ENCODE measurements at places on chromosomes 16 and 17. TPM values are rescaled to one million over a fixed set of nuclear protein-coding genes. Genes with fewer than 3 reads are reported as not detected.

- H3K27ac ChIP-seq = no peak overlapping the region
- DNase-seq = no peak
- H3K36me3 ChIP-seq = no peaks in the 10 kb centered on the region
Observed at GRCh38 chr17:17549732-17550366, 41.7 kb downstream of the PEMT start.

TSC2 gene
- 123 TPM for total RNA-seq

- H3K27me3 ChIP-seq = no peaks in the 10 kb centered on the region
- peak overlapping the region; percentile 95 for H3K27ac ChIP-seq
- no peak for DNase-seq
- peaks cover 15% of the 10 kb centered on the region for H3K36me3 ChIP-seq
- H3K4me3 ChIP-seq = peak overlapping the region; percentile 95
- H3K4me1 ChIP-seq = peaks cover 40% of the 10 kb centered on the region
Observed at GRCh38 chr17:81870131-81870980, 781 bp downstream of the ARHGDIA start.

CLEC19A gene
- total RNA-seq = not detected

RHOT1 gene
- 47.0 TPM for total RNA-seq

CDH3 gene
- not detected for total RNA-seq

GRCh38 chr17:69062860-69063581, 2.3 kb upstream of the ABCA9 start:
- no peaks in the 10 kb centered on the region for H3K4me1 ChIP-seq
- H3K4me3 ChIP-seq = no peak overlapping the region
- no peaks in the 10 kb centered on the region for H3K27me3 ChIP-seq
- no peak for DNase-seq

GRCh38 chr17:7380321-7380720, 568 bp upstream of the TNK1 start:
- peaks cover 34% of the 10 kb centered on the region for H3K4me1 ChIP-seq
- H3K4me3 ChIP-seq = peak overlapping the region; percentile 66
- no peaks in the 10 kb centered on the region for H3K36me3 ChIP-seq
- H3K27ac ChIP-seq = no peak overlapping the region
- no peak for DNase-seq
- H3K27me3 ChIP-seq = no peaks in the 10 kb centered on the region

DNA sequence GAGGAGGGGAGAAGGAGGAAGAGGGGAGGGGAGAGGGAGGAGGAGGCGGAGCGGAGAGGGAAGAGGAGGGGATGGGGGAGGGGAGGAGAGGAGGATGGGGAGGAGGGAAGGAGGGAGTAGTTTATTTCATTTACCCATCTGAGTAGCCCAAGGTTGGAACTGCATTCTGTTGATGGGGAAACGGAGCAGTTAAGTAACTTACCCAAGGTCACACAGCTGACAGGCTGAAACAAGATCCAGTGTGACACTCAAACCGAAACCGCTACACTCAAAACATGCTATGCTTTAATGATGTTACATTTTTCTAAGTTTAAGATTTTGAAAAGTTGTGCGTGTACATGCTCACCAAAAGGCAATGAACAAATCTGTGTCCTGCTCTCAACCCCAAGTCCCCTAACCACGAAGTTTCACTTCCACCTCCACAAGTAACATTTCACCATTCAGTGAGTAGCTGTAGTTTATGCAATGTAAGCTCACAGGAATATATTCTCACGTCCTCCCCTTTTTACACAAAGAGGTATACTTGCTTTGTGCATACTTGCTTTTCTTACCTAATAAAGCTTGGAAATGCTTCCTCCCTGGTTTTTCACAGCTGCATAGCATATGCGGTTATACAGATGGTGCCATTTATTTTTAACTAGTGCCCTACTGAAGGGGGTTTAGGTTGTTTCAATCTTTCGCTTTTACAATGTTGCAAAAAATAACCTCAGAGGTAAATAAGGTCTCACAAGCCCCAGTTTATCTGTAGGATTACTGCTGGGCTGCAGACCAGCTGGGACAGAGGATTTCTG, 275.3 kb downstream of the PARN start:
- H3K4me3 ChIP-seq = peak overlapping the region; percentile 14
- no peak for DNase-seq
- no peaks in the 10 kb centered on the region for H3K27me3 ChIP-seq

CBFA2T3 gene
- total RNA-seq = 6.6 TPM

CCL4 gene
- 16.5 TPM for total RNA-seq

APOBR gene
- 3.4 TPM for total RNA-seq

TMED6 gene
- 1.5 TPM for total RNA-seq

RNF222 gene
- not detected for total RNA-seq

MEIOC gene
- not detected for total RNA-seq

CD79B gene
- total RNA-seq = 4.3 TPM

ZNF597 gene
- total RNA-seq = 2.3 TPM

- peaks cover 13% of the 10 kb centered on the region for H3K27me3 ChIP-seq
- H3K4me1 ChIP-seq = peaks cover 43% of the 10 kb centered on the region
- H3K27ac ChIP-seq = no peak overlapping the region
- peak overlapping the region; percentile 27 for H3K4me3 ChIP-seq
- H3K36me3 ChIP-seq = no peaks in the 10 kb centered on the region
- DNase-seq = no peak
Observed at GRCh38 chr17:76076146-76076764, 1.7 kb downstream of the GALR2 start.

GRCh38 chr17:77555741-77556291, 402.7 kb upstream of the TNRC6C start:
- no peak overlapping the region for H3K4me3 ChIP-seq
- no peaks in the 10 kb centered on the region for H3K36me3 ChIP-seq
- H3K4me1 ChIP-seq = peaks cover 13% of the 10 kb centered on the region
- H3K27me3 ChIP-seq = no peaks in the 10 kb centered on the region
- no peak for DNase-seq

DNA sequence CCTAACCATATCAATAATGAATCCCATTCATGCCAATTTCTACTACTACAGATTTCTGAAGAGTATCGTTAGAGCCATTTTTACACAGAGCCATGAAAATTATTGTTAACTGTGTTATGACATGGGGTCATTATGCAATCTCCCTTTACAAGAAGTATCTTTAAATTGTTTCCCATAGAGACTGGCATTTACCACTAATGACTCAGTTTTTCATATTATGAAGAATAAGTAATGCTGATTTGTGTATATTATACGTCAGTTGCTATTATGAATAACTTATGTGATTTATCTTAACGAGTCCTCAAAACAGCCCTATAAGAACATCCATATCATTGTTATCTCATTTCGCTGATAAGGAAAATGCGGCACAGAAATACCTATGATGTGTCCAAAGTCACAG, 173.8 kb downstream of the KCNJ2 start:
- no peaks in the 10 kb centered on the region for H3K27me3 ChIP-seq
- no peak overlapping the region for H3K4me3 ChIP-seq
- no peaks in the 10 kb centered on the region for H3K4me1 ChIP-seq
- no peaks in the 10 kb centered on the region for H3K36me3 ChIP-seq

- H3K4me3 ChIP-seq = no peak overlapping the region
- no peaks in the 10 kb centered on the region for H3K27me3 ChIP-seq
- H3K4me1 ChIP-seq = no peaks in the 10 kb centered on the region
- H3K36me3 ChIP-seq = no peaks in the 10 kb centered on the region
- H3K27ac ChIP-seq = no peak overlapping the region
Observed at GRCh38 chr16:58345574-58346354, 46.5 kb upstream of the GINS3 start.

CSH1 gene
- total RNA-seq = not detected

DNA sequence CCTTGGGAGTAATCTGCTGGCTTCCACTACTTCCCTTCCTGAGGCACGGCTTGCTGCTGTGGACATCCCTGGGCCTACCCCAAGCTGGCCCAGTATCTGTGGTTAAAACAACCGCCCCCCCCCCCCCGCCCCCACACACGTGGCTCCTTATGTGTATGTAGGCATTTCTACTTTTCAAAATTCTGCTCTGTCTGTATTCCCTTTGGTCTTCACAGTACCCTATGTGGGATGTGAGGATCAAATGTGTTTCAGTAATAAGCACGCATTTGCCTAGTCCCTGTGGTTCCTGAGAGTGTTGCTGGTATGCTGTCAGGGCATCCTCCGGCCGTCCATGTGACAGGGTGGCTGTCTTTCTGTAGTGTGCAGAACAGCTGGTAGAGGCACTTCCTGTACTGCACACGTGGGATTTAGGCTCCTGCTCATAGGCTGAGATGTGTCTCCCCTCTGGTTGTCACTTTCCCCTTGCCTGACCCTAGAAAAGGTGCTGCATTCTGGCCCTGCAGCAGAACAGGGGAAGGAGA, 2.2 kb downstream of the NT5M start:
- no peak overlapping the region for H3K4me3 ChIP-seq
- H3K27ac ChIP-seq = no peak overlapping the region
- H3K36me3 ChIP-seq = no peaks in the 10 kb centered on the region
- no peaks in the 10 kb centered on the region for H3K27me3 ChIP-seq
- DNase-seq = no peak
- peaks cover 18% of the 10 kb centered on the region for H3K4me1 ChIP-seq

Data from thoracic aorta (tissue), 2 donors.